ENCODE measurements at places on chromosomes 11 and 22.

DNA sequence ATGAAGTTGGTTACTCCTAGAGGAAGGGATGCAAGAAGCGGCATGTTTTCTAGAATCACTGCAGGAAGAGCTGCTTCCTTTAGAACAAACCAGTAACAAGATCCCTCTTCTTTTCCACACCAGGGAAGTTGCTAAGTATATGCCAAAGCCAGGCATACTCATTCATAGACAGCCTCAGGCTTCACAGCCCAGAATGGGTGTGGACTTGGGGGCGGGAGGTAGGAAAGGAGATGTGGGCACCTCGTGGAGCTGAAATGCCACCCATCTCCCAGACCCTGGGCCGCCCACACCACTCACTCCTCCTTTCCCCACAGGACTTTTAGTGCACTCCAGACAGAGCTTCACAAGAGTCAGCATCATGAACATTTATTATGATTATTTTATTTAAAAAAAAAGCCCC, 16.0 kb upstream of the TMEM121B start:
- no peak for DNase-seq

DNA sequence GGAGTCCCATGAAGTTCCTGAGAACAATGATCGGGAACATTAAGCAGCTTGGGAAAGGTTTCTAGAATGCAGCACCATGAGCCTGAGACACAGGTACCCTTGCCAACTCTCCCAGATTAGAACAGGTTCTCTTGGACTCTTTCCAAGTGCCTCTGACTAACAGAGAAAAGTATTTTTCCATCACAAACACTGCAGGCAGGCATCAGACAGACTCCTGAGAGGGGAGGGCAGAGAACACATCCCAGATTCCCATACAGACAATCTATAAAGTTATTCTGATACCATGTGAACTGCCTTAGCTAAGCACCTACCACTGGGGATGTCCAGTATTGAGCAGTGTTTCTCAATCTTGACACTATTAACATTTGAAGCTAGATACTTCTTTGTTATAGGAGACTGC, 27.3 kb downstream of the SERGEF start:
- no peak for DNase-seq

DNA sequence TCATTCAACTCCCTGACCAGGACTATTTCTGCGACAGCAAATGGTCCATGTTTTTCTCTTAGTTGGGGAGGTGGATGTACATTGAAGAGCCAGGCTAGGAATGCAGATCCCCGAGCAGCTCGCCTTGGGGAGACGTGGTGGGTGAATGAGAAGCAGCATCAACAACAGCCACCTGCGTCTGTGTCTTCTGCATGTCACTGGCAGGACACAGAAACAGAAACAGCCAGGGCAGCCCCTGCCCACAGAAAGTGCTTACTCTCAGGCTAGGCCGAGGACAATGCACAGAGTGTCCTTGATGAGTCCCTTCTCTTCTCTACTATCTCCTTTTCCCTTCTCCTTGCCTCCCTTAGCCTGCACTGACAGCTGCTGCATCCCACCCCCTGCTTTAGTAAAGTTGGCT, 541.9 kb upstream of the CADM1 start:
- DNase-seq = no peak

GRCh38 chr11:64372802-64373597, 14.0 kb downstream of the RPS6KA4 start:
- DNase-seq = peak; percentile 97

- peak; percentile 57 for DNase-seq
Observed at GRCh38 chr11:73359930-73360742, 16.1 kb upstream of the RELT start.

GRCh38 chr22:38941488-38941987, 15.9 kb upstream of the APOBEC3A start:
- DNase-seq = no peak

- DNase-seq = no peak
Observed at GRCh38 chr11:22454461-22455090, 116.4 kb downstream of the SLC17A6 start.

- DNase-seq = no peak
Observed at GRCh38 chr11:70135625-70136059, 57.5 kb downstream of the ANO1 start.

GRCh38 chr11:31236143-31236542, 133.4 kb downstream of the DCDC1 start:
- DNase-seq = no peak

DNA sequence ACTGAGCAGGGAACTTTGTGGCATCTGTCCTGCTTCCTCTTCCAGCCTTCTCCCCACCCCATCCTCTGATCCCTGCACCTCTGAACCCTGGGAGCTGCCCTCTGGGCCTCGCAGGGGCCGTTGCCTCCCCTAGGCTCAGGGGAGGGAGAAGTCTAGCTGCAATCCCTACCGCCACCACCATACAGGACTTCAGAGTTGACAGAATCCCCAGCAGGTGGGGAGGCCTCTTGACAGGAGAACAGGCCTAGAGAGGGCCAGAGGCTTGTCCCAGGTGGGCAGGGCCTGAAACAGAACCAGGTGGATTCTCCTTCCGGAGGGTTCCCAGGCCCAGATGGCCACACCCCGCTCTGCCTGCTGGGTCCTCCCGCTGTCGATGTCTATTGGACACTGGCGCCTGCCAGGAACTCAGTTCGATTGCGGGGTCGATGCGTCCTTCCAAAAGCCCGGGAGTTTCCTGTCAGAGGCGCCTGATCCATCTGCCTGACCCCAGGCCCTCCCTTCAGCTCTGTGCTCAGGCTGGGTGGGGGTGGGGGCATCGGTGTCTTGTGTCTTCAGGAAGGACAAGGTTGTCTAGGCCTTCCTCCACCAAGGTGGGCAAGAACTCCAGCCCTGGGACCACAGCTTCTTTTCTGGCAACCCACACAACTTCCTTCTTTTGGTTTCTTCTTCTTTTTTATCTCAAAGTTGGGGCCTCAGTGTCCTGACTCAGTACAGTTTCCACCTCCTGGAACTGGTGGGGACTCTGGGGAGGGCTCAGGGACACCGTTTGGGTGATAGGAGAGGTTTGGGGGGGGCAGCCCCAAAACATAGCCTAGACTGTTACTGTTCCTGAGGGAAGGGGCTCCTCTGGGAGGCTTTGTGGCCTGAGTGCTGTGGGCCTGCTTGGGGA, 6.4 kb downstream of the STARD10 start:
- DNase-seq = no peak

- DNase-seq = peak; percentile 72
Observed at GRCh38 chr11:107018902-107019493, 722 bp upstream of the GUCY1A2 start.

DNA sequence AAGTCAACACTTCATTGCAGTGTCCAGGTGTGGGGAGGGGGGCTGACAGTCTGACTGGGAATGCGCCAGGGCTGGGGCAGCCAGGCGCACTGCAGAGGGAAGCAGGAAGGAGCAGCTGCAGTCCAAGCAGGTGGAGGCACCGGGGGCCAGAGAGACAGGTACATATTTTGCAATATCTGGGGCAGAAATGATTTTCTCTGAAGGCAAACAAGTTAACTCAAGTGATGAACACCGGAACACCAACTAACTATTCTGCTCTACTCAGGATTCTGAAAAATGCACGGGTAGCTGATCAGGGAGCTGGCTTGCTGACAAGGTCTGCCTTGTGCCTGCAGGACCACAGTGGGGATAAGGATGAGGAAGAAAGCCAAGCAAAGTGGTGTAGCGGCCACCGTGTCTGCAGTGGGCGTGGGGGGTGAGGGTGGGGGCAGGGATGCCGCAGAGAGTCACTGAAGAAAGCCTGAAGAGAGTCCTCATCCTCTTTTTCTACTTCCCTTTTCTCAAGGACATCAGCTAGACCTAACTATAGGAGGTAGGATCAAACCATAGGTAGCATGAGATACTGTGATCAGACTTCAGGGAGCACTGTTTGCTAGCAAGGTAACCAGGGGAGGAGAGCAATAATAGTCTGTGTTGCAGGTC, 83.4 kb downstream of the SCN3B start:
- no peak for DNase-seq

GRCh38 chr22:29190918-29191317, 14.8 kb upstream of the EMID1 start:
- no peak for DNase-seq

GRCh38 chr11:76215941-76216340, 9.6 kb upstream of the WNT11 start:
- peak; percentile 39 for DNase-seq

- DNase-seq = no peak
Observed at GRCh38 chr11:30861064-30861463, 274.9 kb upstream of the MPPED2 start.

- DNase-seq = no peak
Observed at GRCh38 chr22:27755521-27756211, 45.9 kb downstream of the MN1 start.

DNA sequence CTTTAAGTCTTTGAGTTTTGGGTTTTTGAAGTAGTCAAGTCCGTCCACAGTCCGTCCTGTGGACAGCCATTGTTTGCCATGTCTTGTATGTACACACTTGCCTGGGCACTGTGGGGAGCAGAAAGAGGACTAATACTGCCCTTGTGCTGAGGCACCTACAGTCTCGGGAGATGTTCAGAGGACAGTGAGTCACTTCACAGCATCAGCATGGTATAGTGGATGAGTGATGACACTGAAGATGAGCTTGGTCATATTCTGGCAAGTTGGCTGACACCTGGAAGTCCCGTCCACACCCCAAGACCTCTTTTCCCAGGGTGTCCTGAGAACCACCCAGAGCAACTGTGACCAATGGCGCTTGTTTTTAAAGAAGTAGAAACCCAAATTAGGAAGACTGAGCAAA, 29.2 kb downstream of the NF2 start:
- DNase-seq = no peak

- no peak for DNase-seq
Observed at GRCh38 chr11:67293090-67293489, 4.0 kb downstream of the ANKRD13D start.

DNA sequence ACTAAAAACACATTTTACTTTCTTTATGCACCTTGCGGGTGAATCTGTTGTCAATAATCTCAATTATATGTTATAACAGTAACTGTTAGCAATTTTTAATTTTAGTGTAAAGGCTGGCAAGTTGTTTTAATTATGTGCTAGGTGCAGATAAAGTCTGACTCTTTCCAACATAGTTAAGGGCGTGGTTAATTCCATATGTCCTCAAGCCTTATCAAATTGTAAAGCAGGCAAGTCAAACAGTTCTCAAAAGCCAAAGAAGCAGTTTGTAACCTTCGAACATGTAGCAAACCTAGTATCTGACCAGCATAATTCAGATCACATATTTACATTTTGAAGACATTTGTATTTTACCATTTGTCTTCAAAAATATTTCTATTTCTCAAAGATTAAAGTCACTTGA, 29.2 kb downstream of the METTL15 start:
- no peak for DNase-seq

DNA sequence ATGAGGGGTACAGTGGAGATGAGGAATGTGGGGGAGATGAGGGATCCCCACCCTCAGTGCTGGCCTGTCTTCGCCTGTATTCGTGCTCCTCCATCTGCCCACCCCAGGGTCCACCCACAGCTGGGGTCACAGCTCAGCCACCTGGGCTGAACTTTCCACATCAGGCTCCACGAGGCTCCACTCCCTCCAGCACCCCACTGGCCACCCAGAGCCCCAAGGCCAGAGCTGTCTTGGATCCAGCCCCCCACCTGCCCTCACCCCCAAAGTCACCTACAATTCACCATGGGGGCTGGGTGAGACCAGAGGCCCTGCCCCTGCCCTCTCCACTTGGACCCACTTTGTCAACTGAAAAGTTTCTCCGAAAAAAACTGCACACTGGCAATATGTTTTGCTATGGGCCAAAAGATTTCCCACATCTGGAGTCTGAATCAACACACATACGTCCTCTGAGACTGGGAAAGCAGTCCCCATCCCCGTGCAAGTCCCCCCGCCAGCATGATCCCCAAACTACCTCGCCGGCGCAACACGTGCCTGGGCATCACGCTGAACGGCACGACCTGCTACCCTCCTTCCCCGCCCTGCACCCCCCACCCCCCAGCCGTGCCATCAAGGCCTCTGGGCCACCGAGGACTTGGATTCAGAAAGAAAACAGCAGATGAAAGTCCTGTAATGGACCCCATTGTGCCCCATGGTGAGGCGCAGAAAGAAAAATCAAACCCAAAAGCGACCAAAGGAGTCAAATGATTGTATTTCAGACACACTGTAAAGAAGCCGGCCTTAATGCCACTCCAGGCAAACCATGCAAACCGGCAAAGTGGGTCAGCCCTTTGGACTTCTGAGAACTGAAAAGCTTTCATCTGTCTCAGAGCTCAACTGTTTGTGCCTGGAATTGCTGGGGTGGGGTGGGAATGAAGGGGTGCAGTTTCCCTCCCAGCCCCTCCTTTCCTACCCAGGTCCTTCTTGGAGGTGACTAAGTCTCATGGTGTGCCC, 16.5 kb upstream of the GAL start:
- DNase-seq = no peak

DNA sequence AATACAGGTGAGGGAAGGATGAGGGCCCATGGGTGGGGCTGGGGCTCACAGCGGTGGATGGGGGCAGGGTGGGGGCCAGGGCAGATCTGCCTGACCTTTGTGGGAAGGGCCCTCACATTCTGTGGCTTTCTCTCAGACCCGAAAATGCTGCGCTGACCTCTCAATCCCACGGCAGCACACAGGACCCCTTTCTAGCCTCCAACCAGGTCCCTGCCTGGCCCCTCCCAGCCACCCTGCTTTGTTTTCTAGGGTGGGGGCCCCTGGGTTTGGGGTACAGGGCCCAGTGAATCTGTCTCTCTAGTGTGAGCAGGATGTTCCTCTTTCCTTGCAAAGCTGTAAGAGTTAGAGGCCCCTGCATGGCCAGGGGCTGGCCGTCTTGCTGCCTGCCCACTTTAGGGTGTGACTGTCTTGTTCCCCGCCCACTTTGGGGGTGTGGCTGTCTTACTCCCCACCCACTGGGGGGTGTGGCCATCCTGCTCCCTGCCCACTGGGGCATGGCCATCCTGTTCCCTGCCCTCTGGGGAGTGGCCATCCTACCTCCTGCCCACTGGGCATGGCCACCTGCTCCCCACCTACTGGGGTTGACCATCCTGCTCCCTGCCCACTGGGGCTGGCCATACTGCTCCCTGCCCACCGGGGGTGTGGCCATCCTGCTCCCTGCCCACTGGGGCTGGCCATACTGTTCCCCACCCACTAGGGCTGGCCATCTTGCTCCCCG, 11.5 kb downstream of the PARVG start:
- peak; percentile 57 for DNase-seq

DNA sequence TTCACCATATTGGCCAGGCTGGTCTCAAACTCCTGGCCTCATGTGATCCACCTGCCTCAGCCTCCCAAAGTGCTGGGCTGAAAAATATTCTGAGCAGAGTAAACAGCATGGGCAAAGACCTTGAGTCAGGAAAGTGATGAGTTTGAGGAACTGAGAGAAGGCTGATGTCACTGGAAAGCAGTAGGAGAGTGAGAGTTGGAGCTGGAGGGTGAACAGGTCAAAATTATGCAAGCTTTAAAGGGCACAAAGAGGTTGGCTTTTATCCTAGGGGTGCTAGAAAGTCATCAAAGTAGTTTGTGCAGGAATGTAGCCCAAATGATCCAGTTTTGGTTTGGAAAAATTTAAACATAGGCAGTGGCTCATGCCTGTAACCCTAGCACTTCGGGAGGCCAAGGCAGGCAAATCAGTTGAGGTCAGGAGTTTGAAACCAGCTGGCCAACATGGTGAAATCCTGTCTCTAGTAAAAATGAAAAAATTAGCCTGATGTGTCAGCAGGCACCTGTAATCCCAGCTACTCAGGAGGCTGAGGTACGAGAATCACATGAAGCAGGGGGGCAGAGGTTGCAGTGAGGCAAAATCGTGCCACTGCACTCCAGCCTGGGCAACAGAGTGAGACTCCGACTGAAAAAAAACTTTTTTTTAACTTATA, 44.7 kb upstream of the CXCR5 start:
- peak; percentile 61 for DNase-seq
